ENCODE measurements at places on chromosomes 13 and 19.

DNA sequence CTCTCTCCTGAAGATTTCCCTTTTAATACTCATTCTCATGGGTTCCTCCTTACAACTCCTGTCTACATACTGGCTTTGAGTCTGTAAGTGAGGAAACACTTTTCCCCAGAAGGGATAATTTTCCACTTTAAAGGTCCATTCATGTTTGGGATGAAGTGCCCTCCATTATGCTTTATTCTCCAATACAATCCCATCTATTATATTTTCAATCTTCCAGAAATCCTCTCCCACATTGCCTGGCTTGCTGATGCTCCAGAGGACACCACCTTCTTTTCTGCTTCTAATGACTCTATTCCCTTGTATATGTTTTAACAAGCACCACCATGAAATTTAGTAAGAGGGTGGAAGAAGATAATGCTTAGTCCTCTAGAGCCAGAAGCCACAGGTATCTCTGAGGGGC is 92.7 kb upstream of the NBEA start:
- DNase-seq: no peak

- DNase-seq: no peak
Measured at GRCh38 chr19:5575590-5575989, 7.8 kb upstream of the TINCR start.

- no peak for DNase-seq
Measured at GRCh38 chr19:8138201-8138600, 11.2 kb downstream of the FBN3 start.

DNA sequence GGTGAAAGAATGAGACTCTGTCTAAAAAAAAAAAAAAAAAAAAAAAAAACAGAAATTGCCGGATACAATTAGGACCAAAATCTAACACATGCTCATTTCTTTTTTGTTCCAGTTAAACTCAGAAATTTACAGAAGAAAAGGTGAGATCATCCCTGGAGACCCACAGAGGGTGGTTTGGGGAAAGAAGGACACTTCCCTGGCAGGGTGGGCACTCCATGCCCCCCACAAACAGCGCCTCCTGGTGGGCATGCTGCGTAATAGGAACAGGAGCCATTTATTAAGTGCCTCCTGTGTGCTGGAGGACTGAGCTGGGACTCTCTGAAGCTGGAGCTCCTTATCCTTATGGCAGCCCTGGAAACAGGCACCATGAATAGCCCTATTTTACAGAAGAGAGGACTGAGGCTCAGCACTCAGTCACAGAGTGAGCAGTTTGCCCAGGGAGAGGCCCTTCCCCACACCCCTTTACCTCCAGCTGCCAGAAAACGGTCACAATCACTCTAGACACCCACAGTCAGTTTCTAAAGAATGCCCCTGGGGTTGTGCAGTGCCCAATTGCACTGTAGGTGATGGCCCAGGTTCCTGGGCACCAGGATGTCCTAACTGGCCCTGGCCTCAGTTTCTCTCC is 10.1 kb downstream of the C19orf38 start:
- DNase-seq: no peak

- DNase-seq: no peak
Measured at GRCh38 chr13:42068886-42069285, 20.4 kb downstream of the DGKH start.

- DNase-seq: no peak
Measured at GRCh38 chr19:52687684-52688083, 47.2 kb downstream of the ZNF611 start.

DNA sequence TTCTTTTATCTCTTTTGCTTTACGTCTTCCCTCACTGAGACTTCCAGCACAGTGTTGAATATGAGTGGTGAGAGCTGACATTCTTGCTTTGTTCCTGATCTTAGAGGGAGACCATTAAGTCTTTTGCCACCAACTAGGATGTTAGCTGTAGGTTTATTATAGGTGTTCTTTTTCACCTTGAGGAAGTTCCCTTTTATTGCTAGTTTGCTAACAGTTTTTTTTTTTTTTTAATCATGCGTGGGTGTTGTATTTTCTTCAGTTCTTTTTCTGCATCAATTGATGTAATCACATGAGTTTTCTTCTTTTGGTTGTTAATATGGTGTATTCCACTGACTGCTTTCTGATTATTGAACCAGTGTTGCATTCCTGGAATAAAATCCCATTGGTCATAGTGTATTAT is 21.1 kb downstream of the AP1M1 start:
- no peak for DNase-seq

- DNase-seq: no peak
Measured at GRCh38 chr19:51103926-51104341, 4.3 kb downstream of the CTU1 start.

DNA sequence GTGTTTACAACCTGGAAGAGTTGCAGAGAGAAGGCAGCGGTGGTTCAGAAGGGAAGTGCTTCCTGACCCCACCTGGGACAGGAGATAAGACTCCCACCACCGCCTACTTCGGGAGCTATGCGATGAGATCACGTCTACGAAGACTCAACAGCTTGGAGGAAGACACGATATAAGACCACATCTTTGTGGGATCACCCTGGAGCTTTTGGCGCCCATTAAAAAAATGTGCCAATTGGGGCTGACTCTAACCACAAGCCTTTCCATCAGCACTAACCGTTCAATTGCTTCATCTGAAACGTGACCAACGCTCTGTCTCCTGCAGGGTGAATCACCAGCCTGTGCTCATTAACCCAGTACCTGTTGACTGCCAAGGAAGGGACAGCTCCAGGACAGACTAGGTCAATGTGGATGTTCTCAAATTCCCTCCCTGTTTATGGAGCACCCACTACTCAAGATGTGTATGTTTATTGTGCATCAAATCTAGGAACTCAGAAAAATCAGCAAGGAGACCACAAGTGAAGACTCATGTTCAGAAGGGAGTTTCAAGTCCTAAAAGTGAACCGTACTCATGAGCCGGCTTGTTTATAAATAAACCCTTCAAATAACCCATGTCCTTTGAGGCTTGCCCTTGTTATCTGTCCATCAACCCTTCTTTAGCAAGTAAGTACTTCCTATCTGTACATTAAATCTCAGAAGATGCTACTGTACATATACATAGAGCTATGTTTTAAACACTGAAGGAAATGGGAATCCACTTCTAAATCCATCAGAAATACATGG is 67.5 kb downstream of the LATS2 start:
- no peak for DNase-seq
